ENCODE measurements at places on chromosomes 1 and 21.
A peak's percentile ranks its signal among the peaks of the same experiment; 100 is the strongest.

- no peak for DNase-seq
These were observed 49.7 kb upstream of the HMGB4 start for GRCh38 chr1:33814166-33814565.

GRCh38 chr1:99627615-99628014 is 18.3 kb upstream of the PALMD start:
- DNase-seq: no peak

GRCh38 chr1:101485712-101486111 is 248.9 kb downstream of the S1PR1 start:
- no peak for DNase-seq

GRCh38 chr1:79808816-79809475 is 802.4 kb upstream of the ADGRL4 start:
- DNase-seq: no peak

- no peak for DNase-seq
These were observed 12.2 kb upstream of the PGLYRP3 start for GRCh38 chr1:153324912-153325311.

DNA sequence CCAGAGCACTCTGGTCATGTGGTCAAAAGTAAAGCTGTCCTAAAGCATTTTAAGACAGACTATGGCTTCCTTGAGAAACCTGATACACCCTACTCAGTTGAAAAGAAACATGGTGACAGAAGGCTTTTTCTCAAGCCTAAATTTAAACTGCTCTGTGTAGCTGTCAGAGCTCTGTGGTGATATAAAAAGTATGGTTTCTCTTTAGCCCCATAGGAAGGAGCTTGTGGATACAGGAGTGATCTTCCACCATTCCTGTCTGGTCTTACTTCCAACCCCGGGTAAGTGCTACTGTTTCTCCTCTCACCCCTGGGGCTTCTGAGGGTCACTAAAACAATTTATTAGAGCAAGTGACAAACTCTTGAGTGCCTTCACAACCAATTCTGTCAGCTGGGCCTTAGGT is 8.5 kb downstream of the TP53BP2 start:
- no peak for DNase-seq

DNA sequence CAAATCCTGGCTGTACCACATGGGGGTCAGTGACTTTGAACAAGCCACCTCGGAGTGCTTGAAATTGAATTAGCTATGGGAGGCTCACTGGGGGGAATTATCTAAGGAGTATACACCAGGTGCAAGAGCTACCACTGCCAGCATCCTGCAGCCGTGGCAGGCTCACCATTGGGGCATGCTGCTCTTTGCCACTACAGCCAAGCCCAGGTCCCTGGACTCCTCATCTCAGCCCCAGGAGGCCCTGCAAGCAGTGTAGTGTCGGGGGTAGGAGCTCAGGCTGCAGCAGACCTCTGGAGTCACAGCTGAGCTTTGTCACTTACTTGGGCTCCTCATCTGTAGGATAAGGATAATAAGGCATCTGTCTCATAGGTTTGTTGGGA is 35.3 kb downstream of the ACOT11 start:
- no peak for DNase-seq

GRCh38 chr1:161866241-161866640 is 100.1 kb downstream of the ATF6 start:
- DNase-seq: no peak

- DNase-seq: no peak
These were observed 593 bp upstream of the DNAJC16 start for GRCh38 chr1:15526021-15526489.

GRCh38 chr21:15772654-15773053 is 42.9 kb downstream of the USP25 start:
- DNase-seq: no peak

GRCh38 chr1:111141245-111142220 is 1.5 kb downstream of the CEPT1 start:
- no peak for DNase-seq

- no peak for DNase-seq
These were observed 28.6 kb upstream of the OPRD1 start for GRCh38 chr1:28783363-28783762.

DNA sequence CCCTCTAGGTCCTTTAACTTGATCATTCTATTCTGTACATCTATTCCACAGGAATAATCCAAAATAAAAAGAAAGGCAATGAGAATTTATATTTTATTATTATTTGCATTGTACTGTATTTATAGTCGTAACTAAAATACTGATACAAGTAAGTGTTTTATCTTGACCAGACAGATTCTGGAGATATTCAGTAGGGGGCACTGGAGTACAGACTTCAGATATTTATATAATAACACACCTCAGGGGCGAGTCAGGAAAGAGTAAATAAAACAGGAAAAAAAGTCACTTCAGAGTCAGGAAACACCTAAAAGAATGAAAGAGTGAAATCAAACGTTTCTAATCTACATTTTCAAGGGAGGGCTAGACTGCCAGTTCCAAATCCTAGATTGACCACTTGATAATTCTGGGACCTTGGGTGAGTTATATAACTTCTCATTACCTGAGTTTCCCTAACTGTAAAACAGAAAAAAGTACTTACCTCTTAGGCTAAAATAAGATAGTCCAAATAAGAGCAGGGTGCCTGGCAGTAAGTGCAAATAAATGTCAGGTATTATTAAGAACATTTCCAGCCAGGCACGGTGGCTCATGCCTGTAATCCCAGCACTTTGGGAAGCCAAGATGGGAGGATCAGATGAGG is 31.1 kb upstream of the MTF1 start:
- DNase-seq: no peak

GRCh38 chr21:45629046-45629981 is 14.2 kb upstream of the PCBP3 start:
- DNase-seq: no peak

GRCh38 chr1:61132176-61132638 is 49.8 kb downstream of the NFIA start:
- DNase-seq: no peak

GRCh38 chr1:212230329-212230728 is 54.9 kb upstream of the PPP2R5A start:
- DNase-seq: no peak

GRCh38 chr1:225425201-225425786 is 2.5 kb downstream of the LBR start:
- no peak for DNase-seq

- peak; percentile 99 for DNase-seq
These were observed 17.6 kb downstream of the FAM177B start for GRCh38 chr1:222754366-222755139.

DNA sequence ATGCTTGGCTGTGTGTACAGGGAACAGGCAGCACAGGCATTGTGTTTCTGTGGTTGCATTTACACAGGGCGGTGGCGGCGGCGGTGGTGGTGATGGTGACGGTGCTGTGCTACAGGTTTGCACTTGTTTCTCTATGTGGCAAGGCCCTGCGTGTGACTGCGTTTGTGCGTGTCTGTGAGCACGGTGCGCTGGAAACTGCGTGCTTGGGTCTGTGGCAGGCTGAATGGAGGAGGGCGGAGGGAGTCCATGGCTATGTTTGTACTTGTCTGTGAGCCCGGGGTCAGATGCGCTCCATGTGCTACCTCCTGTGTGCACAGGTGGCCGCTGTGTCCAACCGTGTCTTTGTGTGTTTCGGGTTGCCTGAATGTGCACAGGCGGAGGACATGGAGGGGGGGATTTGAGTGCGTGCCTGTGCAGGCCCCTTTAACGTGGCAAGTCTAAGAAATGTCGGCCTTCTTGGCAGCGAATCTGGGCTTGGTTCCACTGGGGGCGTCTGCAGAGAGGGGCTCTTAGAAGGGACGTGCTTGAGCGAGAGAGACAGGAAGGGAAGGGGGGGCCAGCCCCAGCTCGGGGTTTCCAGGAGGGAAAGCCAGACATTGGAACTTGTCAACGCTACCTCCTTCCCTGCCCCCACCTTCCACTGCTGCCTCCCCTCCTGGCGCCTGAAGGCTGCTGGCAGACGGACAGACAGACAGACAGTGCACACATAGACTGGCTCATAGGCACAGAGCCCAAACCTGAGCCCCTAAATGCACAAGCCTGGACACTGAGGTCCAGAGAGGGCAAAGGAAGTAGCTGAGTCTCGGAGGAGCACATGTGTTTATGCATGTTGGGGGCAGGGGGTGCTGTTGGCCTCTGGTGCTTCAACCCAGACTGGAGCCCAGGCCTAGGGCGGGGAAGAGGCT is 32.7 kb upstream of the WASF2 start:
- no peak for DNase-seq

GRCh38 chr1:175209493-175209921 is 16.9 kb upstream of the KIAA0040 start:
- DNase-seq: no peak

DNA sequence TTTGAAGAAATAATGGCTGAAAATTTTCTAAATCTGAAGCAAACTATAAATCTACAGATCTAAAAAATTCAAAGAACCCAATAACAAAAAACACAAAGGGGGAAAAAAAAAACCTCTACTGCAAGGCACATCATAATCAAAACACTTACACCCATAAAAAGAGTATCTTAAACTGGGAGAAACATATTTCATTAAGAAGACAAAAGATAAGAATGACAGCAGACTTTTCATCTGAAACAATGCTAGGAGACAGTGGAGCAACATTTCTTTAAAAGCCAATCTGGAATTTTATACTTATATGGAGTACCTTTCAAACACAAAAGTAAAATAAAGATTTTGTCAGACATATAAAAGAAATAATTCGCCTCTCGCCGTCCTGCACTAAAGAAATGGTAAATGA is 49.1 kb downstream of the COP1 start:
- DNase-seq: no peak

GRCh38 chr1:65894738-65895605 is 102.3 kb downstream of the PDE4B start:
- no peak for DNase-seq

DNA sequence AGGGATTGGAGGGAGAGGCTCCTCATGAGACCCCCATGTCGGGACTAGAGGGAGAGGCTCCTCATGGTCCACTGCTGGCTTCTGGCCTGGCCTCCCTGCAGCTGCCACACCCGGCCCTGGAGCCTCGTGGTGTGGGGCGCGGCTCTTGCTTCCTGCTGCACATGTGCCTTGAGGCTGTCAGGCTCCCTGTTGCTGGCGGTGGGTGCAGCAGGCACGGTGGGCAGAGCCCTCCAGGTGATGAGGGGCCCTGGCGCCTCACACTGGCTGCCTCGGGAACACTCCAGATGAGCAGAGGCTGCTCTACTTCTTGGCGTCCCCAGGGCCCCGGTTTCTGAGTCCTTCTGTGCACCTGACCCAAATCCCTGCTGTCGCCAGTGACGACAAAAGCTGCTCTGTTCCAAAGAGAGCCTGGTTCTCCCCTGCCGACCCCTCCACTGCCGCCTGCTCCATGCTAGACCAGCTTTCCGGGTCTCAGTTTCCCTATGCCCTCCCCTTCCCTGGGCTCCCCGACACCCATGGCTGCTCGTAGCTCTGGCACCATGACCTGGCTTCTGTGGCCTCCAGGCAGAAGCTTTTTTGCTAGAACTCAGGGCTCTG is 9.7 kb upstream of the ATAD3B start:
- no peak for DNase-seq

DNA sequence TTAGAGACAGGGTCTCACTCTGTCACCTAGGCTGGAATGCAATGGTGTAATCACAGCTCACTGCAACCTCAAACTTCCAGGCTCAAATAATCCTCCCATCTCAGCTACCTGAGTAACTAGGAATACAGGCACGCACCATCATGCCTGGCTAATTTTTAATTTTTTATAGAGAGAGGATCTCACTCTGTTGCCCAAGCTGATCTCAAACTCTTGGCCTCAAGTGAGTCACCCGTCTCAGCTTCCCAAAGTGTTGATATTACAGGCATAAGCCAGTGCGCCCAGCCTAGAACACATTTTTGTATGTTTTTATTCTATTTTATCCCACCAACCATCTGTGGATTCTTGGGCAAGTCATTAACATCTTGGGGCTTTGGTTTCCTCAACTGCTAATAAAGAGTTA is 100.5 kb downstream of the AK5 start:
- DNase-seq: no peak

DNA sequence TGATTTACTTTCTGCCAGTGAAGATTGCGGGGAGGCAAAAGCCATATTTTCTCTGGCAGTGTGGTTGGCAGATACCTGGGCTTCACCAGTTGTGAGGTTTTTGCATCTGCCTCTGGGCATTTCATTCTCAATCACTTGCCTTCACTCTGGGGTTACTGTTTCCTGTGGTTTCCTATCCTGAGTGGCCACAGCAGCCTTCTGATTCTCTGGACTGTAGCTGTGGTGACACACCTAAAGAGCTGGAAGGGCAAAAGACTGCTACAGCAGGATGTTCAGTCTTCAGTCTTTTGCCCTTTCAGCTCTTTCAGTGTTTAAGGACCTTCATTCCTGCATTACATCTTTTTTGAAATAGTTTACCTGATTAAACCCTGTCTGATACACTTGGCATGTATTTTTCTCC is 50.5 kb upstream of the GPR52 start:
- DNase-seq: no peak

- DNase-seq: no peak
These were observed 346.3 kb upstream of the POU3F1 start for GRCh38 chr1:38392861-38393260.

GRCh38 chr1:156150333-156151011 is 2.9 kb upstream of the SEMA4A start:
- no peak for DNase-seq

DNA sequence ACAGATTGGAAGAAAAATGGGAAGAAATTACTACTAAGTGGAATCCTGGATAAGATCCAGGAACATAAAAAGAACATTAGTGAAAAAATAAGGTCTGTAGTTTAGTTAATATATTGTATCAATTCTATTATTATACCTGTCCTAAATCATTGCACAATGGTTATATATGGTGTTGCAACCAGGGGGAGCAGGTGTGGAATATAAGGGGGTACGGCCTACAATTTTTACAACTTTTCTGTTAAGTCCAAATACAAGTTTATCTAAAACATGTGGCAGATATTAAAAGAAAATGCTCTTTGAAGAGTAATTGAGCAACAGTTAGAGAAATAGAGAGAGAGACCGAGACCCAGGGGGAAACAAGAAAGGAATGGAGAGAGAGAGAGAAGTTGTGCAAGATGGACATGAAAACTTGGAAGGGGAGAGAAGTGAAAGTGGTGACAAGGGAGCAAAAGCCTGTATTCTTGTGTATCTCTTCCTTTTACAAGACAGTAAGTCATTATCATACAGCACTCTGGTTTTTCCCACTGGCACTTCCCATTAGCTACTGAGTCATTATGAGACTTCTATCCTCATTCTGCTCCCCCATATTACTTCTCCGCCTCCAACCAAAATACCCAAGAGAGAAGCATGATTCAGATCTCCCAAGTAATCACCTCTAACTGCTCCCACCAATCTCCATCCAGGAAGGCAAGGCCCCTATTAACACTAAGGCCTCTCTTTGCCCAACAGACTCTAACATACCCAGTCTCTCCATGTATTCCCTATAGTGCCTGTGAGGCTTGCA is 22.3 kb upstream of the TRAF3IP3 start:
- no peak for DNase-seq

- DNase-seq: no peak
These were observed 472.0 kb downstream of the SMYD3 start for GRCh38 chr1:246035060-246035541.

GRCh38 chr1:184456189-184456588 is 69.4 kb downstream of the C1orf21 start:
- DNase-seq: no peak

GRCh38 chr1:36506276-36506920 is 23.7 kb upstream of the CSF3R start:
- DNase-seq: no peak

GRCh38 chr1:112713466-112714312 is 1.4 kb downstream of the PPM1J start:
- no peak for DNase-seq

All from AG09319 (cell line).